ENCODE measurements at places on chromosomes 1 and 21.

DNA sequence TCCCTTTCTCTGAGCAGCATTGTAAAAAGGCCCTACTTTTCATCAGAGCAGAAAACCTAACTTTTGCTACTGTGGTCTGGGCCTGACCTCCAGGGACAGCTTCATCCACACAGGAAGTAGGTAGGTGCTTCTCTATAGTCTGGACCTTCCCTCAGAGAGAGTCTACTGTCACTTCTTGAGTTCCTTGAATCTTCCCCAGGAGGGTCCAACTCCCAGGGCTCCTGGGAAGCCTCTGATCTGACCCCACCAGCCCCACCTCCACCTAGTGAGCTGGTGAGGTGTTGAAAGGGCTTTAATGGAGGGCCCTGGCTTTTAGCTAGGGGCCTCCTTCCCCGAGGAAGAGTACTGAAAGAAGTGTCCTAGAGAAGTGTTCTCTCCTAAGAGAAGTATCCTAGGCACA lies 2.7 kb upstream of the VANGL2 start:
- no peak for DNase-seq

DNA sequence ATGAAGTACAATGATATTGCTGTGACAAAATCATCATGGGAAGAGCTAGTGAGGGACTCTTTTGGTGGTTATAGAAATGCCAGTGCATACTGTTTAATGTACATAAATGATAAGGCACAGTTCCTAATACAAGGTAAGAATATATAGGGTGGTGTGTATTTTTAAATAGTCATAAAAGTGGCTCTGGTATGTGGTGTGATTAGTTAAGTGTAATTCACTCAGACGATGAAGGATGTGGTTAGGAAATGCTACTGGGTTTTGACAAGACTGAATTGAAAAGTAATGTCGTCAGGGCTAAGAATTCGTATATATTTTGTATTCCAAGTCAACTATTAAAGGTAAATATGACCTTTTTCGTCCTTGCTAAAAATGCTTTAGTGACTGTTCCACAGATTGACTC lies 101.7 kb downstream of the USP25 start:
- no peak for DNase-seq

- DNase-seq, result no peak
Measured at GRCh38 chr1:214198571-214198970, 82.4 kb upstream of the SMYD2 start.

- no peak for DNase-seq
Measured at GRCh38 chr1:246772686-246773085, 48.5 kb downstream of the SCCPDH start.

DNA sequence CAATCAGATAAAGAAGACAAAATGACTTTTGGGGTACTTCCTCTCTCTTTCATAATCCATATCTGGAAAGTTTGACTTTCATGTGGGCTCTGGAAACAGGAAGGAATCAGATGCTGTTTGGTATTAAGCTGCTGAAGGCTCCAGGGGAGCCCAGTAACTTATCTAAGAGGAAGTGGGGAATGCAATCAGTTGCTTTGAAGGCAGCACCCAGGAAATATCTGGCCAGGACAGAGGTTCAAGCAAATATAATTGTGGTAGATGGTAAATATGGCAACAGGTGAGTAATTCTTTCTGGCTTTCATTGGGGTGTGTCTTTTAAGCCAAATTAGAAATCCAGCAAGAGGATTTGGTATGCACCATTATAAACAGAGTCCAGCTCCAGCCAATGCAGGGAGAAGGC lies 44.4 kb downstream of the COLGALT2 start:
- no peak for DNase-seq

- DNase-seq, result no peak
Measured at GRCh38 chr1:6392809-6393399, 663 bp downstream of the ACOT7 start.

DNA sequence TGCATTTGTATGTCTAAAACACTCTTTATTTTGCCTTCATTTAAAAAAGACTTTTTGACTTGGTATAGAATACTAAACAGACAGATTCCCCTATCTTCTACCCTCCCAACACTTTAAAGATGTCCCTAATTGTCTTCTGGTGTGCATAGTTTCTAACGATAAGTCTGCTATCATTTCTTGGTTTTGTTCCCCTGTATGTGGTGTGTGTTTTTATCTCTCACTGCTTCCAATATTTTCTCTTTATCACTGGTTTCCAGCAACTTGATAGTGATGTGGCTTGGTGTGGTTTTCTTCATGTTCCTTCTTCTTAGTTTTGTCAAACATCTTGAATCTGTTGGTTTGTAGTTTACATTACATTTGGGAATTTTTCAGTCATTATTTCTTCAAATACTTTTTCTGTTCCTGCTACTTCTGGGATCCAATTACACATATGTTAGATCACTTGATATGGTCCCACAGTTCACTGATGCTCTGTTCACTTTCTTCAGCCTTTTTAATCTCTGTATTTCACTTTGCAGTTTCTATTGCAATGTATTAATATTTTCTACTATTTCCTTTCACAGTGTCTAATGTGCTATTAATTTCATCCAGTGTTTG lies 23.2 kb downstream of the F5 start:
- DNase-seq, result no peak

- no peak for DNase-seq
Measured at GRCh38 chr1:66261364-66261763, 272.6 kb upstream of the SGIP1 start.

DNA sequence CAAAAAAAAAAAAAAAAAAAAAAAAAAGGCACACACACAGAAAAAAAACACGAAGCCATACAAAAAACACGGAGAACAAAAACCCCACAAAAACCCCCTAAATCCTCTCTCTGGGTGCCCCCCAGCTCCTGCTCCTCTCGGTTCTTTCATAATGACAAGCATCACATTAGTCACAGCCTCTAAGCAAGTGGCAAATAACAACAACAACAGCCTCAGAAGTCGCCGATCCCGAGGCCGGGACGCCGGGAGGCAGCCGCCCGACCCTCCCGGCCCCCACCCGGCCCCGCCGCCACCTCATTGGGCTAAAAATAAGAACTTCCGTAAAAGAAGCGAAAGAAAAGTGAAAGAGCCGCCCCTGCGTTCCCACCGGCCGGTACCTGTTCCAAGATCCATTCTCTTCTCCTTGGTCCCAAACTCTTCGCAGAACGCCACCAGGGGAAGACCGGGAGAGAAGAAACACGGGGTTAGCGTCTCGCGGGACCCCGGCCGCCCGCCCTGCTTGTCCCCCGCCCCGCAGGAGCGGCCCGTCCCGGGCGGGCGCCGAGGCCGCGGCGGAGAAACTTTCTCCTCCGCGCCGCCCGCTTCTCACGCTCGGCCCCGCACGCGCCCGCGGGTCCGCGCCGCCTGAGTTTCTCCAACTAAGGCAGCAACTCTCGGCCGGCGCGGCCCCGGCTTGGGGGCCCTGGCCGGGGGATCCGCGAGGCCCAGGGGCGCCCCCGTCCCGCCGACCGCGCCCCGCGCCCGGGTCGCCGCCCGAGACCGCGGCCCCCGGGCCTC lies 102.8 kb downstream of the CASZ1 start:
- DNase-seq, result no peak

DNA sequence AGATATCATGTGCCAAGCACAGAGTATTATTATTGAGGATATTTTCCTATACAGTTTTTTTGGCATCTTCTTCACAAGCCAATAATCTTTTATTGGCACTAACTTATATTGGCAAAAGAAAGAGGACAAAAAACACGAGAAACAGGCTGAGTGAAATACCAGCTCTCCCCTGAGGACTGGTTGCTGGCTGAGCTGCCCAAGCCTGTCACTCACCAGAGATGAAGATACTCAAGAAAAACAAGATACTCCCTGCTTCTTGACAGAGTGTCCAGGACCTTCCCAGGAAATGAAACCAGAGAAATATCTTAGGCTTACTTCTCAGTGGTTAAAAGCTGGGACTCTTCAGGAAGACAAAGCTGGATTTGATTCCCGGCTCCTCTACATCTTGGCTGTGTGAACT lies 35.9 kb upstream of the ATP1B1 start:
- no peak for DNase-seq

DNA sequence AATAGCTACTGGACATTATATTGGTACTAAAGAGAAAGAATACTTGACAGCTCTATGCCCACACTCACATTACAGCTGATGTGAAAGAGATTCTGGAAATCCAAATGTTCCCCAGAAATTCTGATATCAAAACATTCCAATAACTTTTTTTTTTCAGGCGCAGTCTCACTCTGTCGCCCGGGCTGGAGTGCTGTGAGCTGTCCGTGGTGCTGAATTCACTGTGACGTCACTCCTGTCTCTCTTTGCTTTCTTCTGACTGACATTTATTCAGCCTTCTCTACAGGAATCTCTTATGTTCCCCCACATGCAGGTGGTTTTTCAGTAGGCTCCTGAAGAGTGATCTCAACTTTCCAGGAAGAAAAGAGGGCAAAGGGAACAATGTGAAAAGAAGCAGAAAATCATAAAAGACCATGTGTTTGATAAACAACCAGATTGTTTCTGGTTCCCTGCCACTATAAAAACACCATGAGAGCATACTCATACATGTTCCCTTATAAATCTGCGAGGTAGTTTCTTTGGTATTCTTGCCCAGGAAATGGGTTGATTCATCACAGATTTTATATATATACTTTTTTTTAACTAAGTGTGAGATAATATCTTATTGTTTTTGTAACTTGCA lies 6.2 kb downstream of the S100A7A start:
- DNase-seq, result peak; percentile 34

GRCh38 chr1:20483098-20483832 lies 2.7 kb downstream of the CAMK2N1 start:
- no peak for DNase-seq

DNA sequence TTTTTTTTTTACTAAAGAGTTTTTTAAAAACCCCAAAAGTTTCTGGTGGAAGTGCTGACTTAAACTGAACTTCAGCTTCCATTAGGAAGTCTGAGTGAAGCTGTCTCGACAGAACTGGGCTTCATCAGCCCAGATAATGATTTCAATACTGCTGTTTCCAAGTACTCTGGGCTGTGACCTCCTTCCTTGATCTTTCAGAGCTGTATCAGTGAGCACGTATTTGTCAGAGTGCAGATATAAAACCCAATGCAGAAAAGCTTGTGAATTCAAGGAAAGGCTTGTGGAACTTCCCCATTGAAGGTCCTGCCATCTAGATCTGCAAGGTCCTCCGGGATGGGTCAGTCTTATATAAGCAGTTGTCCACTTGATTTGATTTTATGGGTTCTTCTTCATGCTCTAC lies 50.1 kb upstream of the RGS21 start:
- DNase-seq, result no peak

DNA sequence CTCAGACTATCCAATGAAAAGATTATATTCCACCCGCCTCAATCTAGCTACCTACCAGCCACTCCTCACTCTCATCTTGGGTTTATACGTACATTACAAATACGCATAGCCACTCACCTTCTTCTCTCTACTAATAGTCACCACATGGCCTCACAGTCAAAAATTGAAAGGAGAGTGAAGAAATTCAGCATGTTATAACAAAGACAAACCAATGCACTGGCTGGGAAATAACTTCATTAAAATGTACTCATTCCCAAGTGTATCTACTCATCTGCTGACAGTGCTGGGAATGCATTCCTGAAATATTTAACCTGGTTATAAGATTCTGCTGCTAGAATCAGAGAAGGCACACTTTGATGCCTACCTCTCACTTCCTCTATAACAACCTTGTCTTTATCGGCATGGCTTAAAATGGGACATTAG lies 6.5 kb downstream of the ZNF644 start:
- no peak for DNase-seq

DNA sequence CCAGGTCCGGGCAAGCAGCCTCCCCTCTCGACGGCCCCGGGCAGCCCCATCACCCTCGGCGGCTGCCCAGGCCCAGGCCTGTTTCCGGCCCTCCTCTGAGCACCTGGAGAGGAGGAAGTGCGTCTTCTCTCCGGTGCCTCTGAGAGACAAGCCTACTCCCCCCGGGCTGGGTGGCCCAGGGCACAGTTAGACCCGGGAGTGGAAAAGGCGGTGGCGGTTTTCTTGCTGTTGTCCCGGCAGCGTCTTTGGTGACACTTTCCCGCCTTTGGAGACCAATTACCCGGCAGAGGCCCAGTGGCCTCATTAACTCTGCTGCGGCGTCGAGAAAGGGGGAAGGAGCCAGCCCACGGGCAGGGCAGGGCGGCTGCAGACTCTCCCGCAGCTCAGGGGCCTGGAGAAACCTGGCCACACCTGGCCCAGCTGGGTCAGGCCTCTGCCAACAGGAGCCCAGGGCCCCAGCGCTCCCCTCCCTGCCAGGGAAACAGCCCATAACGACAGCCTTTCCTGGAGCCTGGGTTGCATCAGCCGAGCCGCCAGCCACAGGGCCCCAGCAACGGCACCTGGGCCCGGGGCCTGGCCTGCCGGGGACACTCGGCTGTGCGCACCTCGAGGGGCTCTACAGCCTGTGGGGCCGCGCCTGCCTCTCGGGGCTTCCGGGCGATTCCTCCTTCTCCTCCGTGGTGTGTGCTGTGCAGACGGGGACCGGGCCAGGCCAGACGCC lies 28.4 kb upstream of the C1orf159 start:
- no peak for DNase-seq

DNA sequence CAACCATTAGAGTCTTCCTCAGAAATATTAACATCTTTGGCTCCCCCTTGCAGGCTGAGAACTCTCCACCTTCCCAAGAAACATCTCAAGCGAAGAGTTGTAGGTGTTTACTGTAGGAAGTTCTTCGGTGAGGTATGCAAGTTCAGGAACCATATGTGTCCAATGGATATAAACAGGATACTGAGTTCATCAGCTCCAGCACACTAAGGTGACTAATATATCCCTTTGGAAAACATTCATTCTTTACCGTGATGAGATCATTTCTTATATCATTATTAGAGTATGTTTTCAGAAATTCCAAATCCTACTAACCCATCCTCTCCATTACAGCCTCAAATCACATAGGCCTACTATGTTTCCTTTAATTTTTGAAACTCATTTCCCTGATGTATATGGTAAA lies 37.3 kb upstream of the PRMT6 start:
- no peak for DNase-seq

GRCh38 chr1:2506007-2506860 lies 20.2 kb downstream of the PANK4 start:
- DNase-seq, result no peak

GRCh38 chr1:110610084-110610483 lies 3.9 kb upstream of the KCNA2 start:
- DNase-seq, result no peak

DNA sequence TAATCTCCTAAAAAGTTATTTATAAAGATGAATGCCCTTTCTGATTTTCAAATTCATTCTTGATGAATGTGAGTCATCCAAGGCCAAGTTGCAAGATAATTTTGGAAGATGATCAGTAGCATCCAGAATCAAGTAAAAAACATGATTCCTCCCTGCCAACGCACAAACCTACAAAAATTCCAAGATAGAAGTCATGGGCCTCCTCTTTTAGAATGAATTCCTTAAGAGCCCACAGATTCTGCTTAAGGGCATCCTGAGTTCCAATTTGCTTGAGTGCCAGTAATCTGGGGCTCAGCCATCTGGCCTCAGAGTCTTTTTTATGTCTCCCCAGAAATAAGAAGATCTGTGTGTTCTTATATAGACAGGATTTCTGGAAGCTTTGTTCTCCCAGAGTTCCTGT lies 23.2 kb upstream of the SPATA6 start:
- no peak for DNase-seq
